Ovary (tissue), 10 donors: ENCODE measurements at places on chromosomes 4 and X. TPM values are rescaled to one million over a fixed set of nuclear protein-coding genes. Genes with fewer than 3 reads are reported as not detected.

FMR1NB gene
- total RNA-seq, result not detected

BMP3 gene
- 3.9 TPM for total RNA-seq

GRCh38 chr4:36852856-36853255 is 391.7 kb upstream of the NWD2 start:
- H3K4me3 ChIP-seq, result no peak overlapping the region
- DNase-seq, result no peak
- no peak overlapping the region for H3K27ac ChIP-seq
- no peaks in the 10 kb centered on the region for H3K4me1 ChIP-seq
- no peaks in the 10 kb centered on the region for H3K27me3 ChIP-seq

GRCh38 chr4:48388525-48389154 is 47.3 kb downstream of the SLAIN2 start:
- H3K27me3 ChIP-seq, result no peaks in the 10 kb centered on the region
- no peaks in the 10 kb centered on the region for H3K4me1 ChIP-seq
- H3K4me3 ChIP-seq, result no peak overlapping the region
- no peak for DNase-seq
- no peaks in the 10 kb centered on the region for H3K36me3 ChIP-seq

GRCh38 chrX:10501611-10502010 is 118.8 kb downstream of the MID1 start:
- no peaks in the 10 kb centered on the region for H3K27me3 ChIP-seq
- H3K4me1 ChIP-seq, result peaks cover 3% of the 10 kb centered on the region
- no peak overlapping the region for H3K27ac ChIP-seq
- H3K36me3 ChIP-seq, result no peaks in the 10 kb centered on the region

DNA sequence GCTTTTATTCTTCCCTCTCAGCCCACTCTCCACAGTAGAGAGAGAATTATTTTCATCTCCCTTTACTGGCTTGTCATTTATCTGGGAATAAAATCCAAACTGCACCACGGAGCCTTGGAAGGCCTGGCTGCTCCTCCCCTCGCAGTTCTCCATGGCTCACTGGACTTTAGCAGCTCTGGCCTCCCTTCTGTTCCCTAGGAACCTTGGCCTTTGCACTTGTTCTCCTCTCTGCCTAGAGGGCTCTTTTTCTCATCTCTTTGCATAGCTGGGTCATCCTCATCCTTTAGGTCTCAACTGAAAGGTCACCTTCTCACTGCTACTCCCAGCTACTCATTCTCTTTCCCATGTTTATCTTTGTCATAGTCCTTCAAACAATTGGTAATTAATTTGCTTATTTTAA is 31.3 kb upstream of the TAPT1 start:
- H3K4me3 ChIP-seq, result no peak overlapping the region
- DNase-seq, result no peak
- no peak overlapping the region for H3K27ac ChIP-seq
- H3K27me3 ChIP-seq, result no peaks in the 10 kb centered on the region
